HT1080 (cell line): ENCODE measurements at places on chromosomes 5 and 9. TPM values are rescaled to one million over a fixed set of nuclear protein-coding genes. Genes with fewer than 3 reads are reported as not detected.

SPAG8 gene
- total RNA-seq, result 0.26 and 1.0 TPM in 2 replicates

FCN2 gene
- total RNA-seq, result not detected in 2 replicates

ERMP1 gene
- 11.4 and 12.7 TPM in 2 replicates for total RNA-seq

SLU7 gene
- 64.9 and 67.0 TPM in 2 replicates for total RNA-seq

OLFML2A gene
- 0.20 and 0.69 TPM in 2 replicates for total RNA-seq

OMD gene
- not detected in 2 replicates for total RNA-seq

TSLP gene
- total RNA-seq, result not detected in 2 replicates
